Cardiac muscle cell (in vitro differentiated cells and primary cell): ENCODE measurements at places on chromosomes 7 and 10.

DNA sequence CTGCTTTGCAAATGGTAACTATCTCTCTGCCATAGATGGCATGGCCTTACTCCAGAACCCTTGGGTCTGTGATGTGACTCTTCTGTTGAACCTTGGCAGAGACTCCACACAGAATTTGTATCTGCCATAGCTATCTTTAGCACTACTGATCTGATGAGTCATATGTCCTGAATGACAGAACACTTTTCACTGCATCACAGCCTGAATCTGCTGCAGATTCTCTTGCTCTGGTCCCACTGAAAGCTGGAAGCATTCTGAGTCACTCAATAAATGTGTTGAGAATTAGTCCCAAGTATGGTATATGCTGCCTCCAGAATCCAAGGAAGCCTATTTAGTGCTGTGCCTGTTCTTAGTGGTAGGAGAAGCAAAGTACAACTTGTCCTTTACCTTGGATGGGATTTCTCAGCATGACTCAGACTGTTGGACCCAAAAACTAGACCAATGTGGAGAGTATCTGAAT lies 39.5 kb upstream of the ANKRD1 start:
- no peak for DNase-seq

DNA sequence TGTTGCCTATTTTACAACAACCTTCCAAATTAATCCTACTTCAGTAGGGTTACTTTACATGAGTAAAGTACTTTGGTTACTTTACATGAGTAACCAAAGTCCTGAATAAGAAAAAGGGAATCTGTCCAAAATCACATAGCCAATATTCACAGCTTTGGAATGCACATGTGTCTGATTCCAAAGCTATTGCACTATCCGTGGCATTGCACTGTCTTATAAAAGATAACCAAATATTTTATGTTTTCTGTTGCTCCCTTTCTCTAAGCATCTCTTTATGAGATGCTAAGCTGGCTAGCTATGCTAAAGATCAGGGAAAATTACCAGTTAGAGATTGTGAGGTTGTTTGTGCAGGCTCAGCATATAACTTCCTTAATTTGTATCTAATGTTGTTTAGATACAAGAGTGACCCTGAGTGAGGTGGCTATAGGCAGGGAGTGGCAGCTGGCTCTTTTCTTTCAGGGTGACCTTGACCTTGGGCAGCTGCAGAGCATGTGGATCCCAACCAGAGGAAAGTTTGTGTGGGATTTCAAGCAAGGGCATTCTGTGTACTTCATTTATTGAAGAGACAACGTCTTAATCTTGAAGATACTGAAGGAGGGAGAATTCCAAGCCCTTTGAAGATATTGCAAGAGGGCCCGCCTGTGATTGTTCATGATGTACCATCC lies 366.1 kb upstream of the ANKRD30A start:
- DNase-seq = no peak

GRCh38 chr7:112748381-112748780 lies 41.8 kb downstream of the TMEM168 start:
- DNase-seq = no peak

GRCh38 chr10:104822088-104822487 lies 181.0 kb downstream of the SORCS3 start:
- DNase-seq = no peak
